ENCODE measurements at places on chromosomes 1 and 21.

DNA sequence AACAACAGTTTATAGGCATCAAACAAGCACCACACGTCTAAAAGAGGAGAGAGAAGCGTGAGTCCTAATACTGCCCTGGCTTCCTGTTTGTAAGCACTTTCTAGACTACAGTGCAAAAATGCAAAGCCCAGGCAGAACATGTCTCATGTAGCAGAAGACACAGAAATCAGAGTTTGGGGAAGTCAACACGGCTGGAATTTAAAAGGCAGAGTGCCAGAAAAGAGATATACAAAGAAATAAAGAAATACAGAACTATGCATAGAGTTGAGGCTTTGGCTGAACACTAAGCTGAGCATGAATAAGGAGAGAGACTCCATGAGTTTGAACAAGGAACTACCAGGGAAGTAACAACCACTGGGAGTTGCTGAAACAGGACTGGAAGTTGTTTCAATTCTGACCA lies 566.6 kb upstream of the NR5A2 start:
- no peak for DNase-seq

DNA sequence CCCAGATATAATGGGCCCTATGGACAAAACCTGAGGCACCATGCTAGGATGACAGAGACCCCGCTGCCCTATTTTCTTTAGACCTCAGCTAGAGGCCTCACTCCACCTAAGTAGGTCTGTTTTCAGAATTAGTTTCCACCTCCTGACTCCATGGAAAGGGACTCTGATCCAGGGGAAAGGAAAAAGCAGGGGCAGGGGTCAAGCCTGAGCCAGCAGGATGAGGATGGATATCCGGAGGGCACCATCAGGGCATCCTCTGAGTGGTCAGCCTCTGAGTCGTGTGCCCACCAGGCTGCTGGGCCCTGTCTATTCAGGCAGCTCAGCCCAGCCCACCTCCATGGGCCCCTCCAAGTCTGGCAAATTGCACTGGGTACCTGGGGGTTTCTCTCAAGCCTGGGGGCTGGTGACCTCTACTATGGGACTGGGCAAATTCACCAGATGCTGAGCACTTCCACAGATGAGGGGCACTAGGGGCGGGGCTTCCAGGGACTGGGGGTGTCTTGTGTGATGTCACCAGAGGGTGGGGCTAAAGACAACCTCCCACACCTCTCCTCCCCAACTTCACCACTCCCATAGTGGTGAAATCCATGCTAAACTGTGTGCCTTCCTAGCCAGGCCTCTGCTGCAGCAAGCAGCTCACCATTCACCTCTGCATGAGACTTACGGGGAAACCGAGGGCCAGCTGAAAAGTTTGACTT lies 5.5 kb downstream of the PAQR7 start:
- DNase-seq, result no peak

DNA sequence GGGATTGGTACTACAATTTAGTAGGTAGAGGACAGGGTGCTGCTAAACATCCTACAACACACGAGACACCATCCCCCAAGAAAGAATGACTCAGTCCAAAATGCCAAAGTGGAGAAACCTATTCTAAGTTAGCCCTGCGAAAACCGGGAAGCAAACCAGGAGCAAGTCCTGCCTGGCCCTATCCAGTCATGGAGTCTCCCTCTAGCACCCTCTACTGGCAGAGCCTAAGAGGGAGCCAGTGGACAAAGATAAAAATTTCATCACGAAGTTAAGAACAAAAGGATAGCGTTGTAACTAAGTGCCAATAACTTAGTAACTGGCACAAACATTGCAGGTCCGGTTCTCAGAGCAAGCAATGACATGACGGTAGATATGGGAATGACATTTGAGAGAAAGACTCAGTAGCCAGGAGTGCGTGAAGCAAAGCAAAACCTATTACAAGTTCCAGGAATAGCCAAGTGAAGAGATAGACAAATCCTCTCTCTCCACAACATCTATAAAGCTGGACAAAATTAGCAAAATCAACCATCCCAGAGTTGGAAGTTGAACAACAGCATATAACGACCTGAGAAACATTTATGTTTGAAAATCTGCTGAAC lies 383.5 kb downstream of the OMA1 start:
- DNase-seq, result no peak

DNA sequence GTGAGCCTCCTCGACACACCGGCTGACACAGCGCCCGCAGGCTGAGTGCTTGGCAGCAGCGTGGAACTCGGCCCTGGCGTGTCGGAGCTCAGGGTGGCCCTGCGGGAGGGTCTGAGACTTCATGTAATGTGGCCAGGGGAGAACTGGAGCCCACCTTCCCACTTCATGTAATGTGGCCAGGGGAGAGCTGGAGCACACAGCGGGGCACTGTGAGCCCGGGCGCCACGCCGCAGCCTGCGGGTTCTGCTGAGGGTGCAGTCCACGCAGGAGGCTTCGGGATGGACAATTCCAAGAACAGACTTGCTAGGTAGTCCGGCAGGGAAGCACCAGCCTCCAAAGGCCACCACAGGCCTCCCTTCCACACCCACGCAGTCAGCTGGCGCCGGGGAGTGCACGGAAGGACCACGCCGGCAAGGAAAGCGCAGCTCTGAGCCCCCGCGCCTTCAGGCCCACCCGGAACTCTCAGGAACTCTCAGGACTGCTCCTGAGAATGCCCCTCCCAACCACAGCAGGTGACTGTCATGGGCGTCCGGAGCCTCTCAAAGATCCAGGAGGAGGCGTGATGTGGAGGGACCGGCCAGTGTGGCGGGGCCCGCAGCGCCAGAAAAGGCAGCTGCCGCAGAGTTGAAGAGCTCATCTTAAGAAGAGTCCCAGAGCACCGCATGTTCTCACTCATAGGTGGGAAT lies 19.3 kb upstream of the ADARB1 start:
- no peak for DNase-seq

- DNase-seq, result no peak
These were observed 132.0 kb upstream of the CTTNBP2NL start for GRCh38 chr1:112264010-112264409.

DNA sequence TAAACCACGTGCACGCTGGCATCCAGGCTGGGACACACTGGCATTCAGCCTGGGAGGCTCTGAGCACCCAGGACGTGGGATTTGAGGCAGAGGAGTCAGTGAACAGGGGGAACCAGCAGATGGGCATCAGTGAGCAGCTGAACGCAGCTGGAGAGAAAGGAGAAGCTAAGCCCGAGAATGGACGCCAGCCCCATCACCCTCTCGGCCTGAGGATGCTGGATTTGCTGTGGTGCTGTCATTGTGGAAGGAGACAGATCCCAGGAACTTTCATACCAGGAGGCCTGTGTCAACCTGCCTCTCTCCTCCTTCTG lies 132.8 kb downstream of the PGBD5 start:
- DNase-seq, result no peak

- no peak for DNase-seq
These were observed 520.7 kb upstream of the CAMK1G start for GRCh38 chr1:209062863-209063262.

GRCh38 chr1:158124034-158124433 lies 56.7 kb upstream of the CD1D start:
- no peak for DNase-seq
